Effector memory CD4-positive, alpha-beta T cell (primary cell): ENCODE measurements at places on chromosomes 2 and 18.

DNA sequence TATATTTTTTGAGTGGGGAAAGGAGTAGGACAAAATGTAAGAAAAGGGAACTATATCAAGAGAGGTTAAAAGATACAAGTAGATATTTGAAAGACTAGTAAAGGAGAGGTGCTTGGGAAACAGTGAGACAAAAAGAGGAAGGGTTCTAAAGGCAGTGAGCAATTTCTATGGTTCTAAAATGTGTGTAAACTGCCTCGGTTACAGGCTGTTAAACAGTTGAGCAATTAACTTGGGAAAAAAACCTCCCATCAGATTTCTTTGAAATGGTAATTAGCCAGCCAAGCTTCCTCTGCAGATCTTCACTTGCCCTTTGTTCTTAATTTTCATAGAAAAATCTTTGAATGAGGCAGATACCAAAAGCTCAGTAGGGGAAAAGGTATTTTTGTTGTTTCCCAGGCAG, 238.7 kb upstream of the KCNH7 start:
- no peak for DNase-seq

- no peak for DNase-seq
Observed at GRCh38 chr2:20516646-20517341, 69.9 kb downstream of the RHOB start.

GRCh38 chr18:23487738-23488570, 15.4 kb upstream of the RMC1 start:
- no peak for DNase-seq

DNA sequence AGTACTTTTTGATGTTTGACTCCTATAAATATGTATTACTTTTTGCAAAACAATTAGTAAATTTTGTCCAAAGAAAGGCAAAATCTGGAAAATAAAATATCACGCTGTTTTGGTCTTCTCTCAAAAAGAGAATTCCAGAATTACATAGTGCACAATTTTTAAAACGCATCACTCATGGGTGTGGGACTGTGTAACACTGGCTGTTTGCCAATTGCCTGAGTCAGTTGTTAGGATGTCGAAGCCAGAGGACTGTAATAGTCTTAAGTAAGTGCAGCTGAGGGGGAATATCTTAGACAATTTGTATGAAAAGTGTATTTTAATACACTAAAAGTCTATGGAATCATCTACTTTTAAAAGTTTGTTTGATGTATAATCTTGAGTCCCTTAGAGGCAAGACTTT, 24.1 kb upstream of the EPHA4 start:
- DNase-seq, result no peak
